ENCODE measurements at places on chromosomes 13 and 19.
A peak's percentile ranks its signal among the peaks of the same experiment; 100 is the strongest.

- DNase-seq = peak; percentile 43
These were observed 65.9 kb downstream of the KCNRG start for GRCh38 chr13:50080911-50081678.

DNA sequence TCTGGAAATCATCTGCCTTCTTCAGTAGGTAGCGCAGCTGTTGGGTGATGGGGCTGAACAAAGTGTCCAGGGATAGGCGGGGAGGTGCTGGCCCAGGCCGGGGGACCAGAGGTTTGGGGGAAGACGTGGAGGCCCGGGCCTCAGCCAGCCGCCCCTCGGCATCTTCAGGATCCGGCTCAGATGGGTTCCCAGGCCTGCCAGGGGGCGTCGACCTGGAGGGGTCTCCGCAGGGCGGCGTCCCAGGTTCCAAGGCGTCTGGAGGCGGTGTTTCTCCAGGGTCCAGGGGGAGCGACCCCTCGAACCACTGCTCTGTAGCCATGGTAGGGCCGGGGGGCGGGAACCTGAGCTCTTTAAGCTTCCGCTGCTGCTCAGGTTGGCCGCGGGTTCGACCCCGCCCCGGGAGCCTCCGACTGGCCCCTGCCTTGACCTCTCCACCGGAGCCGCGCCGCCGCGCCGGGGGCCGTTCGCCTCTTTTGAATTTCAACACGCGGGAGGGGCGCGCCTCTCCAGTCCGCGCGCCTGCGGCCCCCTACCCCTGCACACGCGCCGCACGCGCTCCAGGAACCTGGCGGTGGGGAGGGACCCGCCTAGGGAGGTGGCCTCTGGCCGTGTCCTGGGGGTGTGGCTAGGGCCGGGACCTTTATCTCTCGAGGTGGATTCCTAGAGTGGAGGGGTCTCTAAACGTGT, at the start of gene C19orf67:
C19orf67 (minus strand) TSS at position 475 of the 687 bp plus-strand sequence; CDS start at position 319, 156 bp downstream.
- no peak for DNase-seq

- no peak for DNase-seq
These were observed 59.8 kb downstream of the TSHZ3 start for GRCh38 chr19:31289381-31289880.

GRCh38 chr13:40350283-40350992, 316.0 kb downstream of the FOXO1 start:
- no peak for DNase-seq

DNA sequence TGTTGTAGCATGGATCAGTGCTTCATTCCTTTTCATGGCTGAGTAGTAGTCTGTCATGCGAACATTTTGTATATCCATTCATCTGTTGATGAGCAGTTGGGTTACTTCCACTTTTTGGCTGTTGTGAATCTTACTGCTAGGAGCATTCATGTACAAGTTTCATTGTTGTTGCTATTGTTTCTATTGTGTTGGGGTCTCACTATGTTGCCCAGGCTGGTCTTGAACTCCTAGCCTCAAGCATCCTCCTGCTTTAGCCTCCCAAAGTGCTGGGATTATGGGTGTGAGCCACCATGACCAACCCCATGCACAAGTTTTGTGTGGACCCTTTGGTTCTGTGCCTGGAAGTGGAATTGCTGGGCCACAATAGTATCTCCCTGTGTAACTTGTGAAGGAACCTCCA, 15.8 kb downstream of the SLC25A42 start:
- no peak for DNase-seq

DNA sequence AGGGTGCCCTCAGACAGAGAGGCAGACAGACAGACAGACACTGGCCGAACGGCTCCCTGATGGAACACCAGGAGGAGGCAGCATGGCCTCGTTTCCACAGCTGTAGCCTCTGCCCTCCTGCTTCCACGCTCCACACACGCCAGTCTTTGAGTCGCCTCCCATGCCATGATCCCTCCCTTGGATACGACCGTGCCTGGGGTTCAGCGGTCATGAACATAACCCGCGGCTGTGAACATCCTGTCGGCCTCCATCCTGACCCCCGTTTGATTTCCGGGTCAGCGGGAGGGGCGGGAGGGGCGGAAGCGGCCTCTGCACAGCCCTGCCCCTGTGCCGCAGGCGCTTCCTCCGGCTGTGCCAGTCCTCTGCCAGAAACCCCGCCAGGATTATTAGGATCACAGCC, 23.4 kb downstream of the GP6 start:
- no peak for DNase-seq

GRCh38 chr19:4774136-4774535, 17.4 kb upstream of the FEM1A start:
- no peak for DNase-seq

DNA sequence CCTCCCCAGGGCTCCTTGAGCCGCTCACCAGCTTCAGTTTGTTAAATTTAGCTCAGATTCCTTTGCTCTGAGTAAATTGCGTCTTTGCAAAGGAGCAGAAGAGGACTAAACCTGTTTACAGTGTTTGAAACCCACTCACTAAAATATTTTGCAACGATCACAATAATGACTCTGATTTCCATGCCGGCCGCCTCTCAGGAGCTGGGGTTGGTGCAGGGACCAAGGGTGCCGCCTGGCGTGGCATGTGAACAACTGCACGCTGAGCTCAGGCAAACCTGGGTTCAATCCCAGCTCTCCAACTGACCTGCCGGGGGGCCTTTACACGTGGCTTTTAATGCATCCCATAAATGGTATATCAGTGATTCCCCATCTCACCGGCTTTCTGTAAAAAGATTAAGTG, 68.7 kb upstream of the CACNA1A start:
- DNase-seq = no peak

GRCh38 chr13:94849254-94849653, 136.9 kb upstream of the SOX21 start:
- no peak for DNase-seq

- DNase-seq = peak; percentile 72
These were observed 122.9 kb downstream of the OLFM4 start for GRCh38 chr13:53151336-53152056.

GRCh38 chr19:43465468-43466120, at the start of gene LYPD3:
Gene LYPD3, minus strand, starts transcription at chr19:43465608. Its CDS starts 37 bp downstream, at chr19:43465571.
- no peak for DNase-seq

DNA sequence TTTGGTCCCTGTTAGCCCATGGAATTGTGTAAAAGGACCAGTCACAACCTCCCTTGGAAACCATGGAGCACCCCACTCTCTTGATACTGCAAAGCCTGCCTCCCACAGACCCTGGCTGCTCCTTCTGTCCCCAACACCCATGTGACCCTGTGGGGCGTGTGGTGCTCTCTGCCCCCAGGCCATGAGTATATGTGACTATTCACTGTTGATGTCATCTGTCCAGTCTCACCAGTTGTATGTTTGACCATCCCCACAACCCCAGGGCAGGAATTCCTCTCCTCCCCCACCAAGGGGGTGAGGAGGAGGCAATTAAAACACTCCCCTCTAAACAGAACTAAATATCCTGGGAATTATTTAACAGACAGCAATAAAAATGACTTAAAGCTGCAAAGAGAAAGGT, 35.2 kb downstream of the KCTD15 start:
- DNase-seq = no peak

- DNase-seq = no peak
These were observed 5.8 kb upstream of the PRODH2 start for GRCh38 chr19:35818445-35818844.

DNA sequence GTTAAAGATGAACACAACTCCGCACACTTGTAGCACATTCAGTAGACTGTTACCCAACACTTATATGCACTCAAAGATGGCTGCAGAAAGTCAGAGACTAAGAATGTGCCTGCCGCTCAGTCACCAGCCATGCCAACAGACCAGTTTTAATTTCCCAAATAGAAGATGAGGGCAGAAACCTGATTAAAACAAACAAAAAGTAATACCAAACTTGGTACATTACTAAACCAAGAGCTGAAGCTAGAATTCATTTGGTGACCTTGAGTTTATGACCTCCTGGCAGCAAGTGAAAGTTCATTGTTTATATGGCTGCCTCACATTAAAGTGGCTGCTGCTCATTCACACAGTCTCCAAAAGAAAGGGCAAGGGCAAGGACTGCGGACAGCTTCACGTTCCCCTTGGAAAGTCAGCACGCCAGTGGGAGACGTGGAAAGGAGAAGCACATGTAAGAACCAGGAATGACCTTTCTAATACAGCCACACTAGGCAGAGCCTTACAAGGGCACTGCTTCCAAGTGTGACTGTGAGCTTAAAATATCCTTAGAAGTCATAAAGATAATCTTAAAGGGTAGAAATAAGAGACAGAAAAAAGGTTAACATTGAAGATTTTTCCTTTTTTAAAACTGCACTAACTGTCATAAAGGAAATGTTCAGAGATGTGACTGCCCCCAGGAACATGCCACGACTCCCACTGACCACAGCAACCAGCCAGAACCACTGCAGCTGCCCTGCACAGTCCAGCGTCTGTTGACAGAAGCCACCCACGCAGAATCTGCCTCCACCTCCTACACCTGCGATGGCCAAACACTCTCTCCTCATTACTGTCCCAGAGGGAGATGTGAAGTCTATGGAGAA, 73.5 kb downstream of the STK24 start:
- DNase-seq = no peak

DNA sequence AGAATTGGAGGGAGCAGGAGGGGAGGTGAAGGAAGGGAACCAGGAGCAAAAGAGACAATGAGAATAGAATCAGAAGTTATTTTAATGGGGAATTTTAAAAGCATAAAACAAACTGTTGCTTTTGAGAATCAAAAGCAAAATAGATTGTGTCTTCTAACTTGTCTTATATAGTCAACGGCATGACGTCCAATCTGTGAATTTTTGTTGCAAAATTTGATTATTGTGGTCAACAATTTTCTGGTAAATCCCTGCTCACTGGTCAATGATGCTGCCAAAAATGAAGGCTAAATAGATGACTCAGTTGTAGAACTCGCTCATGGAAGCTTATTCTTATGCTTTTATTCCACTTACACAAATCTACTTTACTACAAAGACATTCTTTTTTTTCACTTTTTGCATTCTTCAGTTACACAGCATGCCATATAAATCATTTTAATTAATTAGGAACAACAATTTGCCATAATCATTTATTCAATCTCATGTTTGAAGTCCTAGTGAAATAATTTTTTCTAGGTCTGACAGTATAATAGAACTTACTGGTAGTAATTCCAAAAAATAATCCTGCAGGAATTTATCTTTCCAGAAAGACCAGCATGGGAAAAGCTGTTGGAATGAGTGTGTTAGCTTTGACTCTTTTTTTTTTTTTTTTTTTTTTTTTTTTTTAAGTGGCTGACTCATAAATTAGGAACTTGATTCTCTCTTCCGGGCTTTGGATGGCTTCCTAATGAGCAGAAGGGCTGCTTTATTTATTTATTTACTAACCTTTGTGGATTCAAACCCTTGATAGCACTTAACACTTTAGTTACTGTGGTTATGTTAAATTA, 256.9 kb downstream of the SPRY2 start:
- no peak for DNase-seq

DNA sequence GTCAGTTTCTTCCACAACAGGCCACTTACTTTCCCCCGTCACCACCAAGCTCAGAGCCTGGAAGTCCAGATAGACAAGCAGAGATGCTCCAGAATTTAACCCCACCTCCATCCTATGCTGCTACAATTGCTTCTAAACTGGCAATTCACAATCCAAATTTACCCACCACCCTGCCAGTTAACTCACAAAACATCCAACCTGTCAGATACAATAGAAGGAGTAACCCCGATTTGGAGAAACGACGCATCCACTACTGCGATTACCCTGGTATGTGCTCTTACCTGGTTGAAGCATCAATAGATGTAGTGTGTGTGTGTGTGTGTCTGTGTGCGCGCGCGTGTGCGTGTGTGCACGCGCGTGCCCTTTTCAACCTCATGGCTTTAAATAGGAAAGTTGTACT, 3.7 kb downstream of the KLF5 start:
- DNase-seq = no peak

DNA sequence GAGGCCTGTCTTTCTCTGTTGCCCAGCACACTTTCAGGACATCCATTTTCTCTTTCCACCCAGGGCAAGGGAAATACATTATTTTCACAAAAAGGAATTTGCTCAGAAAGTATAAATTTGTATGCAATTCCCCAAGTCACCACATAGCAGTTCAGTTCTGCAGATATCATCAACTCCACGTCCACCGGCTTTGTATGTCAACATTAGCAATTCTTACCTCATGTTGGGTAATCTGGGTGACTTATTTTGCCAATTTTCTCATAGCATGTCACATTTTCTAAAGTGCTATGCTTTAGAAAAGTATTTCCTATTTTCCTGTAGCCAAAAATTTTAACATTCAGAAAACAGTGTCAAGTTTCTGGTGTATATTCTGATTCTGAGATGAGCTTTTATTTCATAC, 501.8 kb downstream of the EFNB2 start:
- DNase-seq = no peak

- peak; percentile 56 for DNase-seq
These were observed 591 bp downstream of the ZNF823 start for GRCh38 chr19:11737964-11738745.

- DNase-seq = no peak
These were observed 10.5 kb upstream of the CLDN10 start for GRCh38 chr13:95541911-95542474.

GRCh38 chr19:54469496-54469934, 3.6 kb downstream of the CDC42EP5 start:
- peak; percentile 28 for DNase-seq

DNA sequence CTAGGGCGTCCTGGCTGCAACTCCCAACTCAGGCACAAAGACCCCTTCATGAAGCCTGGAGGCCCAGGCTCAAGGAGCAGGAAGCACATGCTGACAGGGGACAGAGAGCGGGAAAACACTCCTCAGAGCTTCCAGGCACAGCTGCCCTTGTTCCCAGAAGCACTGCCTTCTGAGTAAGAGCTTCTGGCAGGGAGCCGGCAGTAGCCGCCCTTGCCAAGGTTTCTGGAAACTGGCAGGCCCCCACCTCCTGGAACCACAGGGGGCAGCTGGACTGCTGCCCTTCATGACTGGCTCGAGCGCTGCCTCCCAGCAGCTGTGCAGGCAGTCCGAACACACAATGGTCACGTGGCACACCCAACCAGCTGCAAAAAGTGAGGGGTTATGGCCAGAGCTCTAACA, 33.6 kb upstream of the EPHX3 start:
- no peak for DNase-seq

DNA sequence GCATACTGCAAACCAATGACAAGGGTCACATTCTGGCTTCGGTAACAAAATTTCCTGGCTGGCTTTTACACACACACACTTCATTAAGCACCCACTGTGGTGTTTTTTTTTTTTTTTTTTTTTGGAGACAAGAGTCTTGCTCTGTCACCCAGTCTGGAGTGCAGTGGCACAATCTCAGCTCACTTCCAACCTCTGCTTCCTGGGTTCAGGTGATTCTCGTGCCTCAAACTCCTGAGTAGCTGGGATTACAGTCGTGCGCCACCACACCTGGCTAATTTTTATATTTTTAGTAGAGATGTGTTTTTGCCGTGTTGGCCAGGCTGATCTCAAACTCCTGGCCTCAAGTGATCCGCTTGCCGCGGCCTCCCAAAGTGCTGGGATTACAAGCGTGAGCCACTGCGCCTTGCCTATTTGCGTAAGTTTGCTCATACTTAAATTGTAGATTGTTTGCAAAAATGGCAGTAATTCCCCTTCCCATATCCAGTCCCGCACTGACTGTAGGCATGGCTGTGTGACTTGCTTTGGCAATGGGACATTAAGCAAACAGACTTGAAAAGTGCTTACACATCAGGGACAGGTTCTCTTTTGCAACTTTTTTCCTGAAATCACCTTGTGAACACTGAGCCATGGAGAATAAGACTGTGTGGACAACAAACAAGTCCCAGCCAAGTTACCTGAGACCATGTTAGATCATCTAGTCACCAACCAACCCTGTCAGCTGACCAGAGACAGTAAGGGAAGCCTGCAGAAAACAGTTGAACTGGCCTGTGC, 42.1 kb upstream of the EBPL start:
- DNase-seq = no peak

Data from NCI-H524 (cell line).